ENCODE measurements at places on chromosomes 4 and X. TPM values are rescaled to one million over a fixed set of nuclear protein-coding genes. Genes with fewer than 3 reads are reported as not detected.

- no peaks in the 10 kb centered on the region for H3K4me1 ChIP-seq
- no peaks in the 10 kb centered on the region for H3K36me3 ChIP-seq
- no peaks in the 10 kb centered on the region for H3K27me3 ChIP-seq
- H3K4me3 ChIP-seq = peak within 1 kb of the TSS; percentile 89
Observed at GRCh38 chrX:136497556-136498052, at the start of gene HTATSF1. Gene HTATSF1 (plus strand): TSS chrX:136497592. CDS start chrX:136497685, 93 bp downstream.

- H3K27ac ChIP-seq = no peak overlapping the region
- DNase-seq = no peak
- H3K4me1 ChIP-seq = no peaks in the 10 kb centered on the region
- no peaks in the 10 kb centered on the region for H3K27me3 ChIP-seq
Observed at GRCh38 chr4:53800741-53801140, 209.5 kb upstream of the LNX1 start.

DNA sequence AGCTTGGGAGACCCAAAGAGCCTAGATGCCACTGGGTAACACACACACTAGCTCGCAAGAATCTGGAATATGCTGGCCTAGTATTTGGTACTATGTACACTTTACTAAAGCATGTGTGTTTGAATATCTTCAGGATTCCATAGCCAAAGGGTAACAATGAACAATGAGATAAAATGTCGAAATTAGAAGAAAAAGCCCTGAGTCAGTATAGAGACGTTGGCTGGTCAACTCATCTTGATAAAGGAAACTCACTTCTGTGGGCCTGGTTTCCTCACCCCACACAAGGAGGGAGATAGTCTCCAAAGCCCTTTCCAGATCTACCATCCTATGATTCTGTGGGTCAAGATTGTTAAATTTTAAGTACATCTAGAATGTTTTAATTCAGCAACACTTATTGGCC, 6.9 kb downstream of the ZDHHC9 start:
- no peaks in the 10 kb centered on the region for H3K27me3 ChIP-seq
- H3K4me3 ChIP-seq = no peak overlapping the region
- DNase-seq = no peak
- H3K4me1 ChIP-seq = peaks cover 4% of the 10 kb centered on the region
- no peak overlapping the region for H3K27ac ChIP-seq

- H3K36me3 ChIP-seq = no peaks in the 10 kb centered on the region
- H3K27me3 ChIP-seq = no peaks in the 10 kb centered on the region
- H3K4me3 ChIP-seq = no peak overlapping the region
- no peak overlapping the region for H3K27ac ChIP-seq
- DNase-seq = no peak
Observed at GRCh38 chr4:53589511-53589910, 1.8 kb downstream of the LNX1 start.

DNA sequence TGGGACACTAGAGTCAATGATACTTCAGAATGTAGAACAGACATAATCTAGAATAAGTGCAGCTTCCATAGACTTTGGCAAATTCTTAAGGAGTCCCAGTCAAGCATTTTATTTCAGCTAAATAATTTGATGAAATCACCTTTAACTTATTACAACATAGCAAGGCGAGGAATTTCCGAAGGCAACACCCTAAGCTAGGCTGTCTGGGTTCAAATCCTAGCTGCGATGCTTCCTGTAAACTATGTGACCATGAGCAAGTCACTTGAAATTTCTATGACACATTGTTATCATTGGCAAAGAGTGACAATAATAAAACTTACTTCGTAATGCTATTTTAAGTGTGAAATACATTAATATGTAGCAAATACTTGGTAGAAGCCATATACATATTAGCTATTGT, 679.1 kb downstream of the DMD start:
- no peaks in the 10 kb centered on the region for H3K36me3 ChIP-seq
- no peaks in the 10 kb centered on the region for H3K27me3 ChIP-seq
- no peak overlapping the region for H3K4me3 ChIP-seq
- H3K27ac ChIP-seq = no peak overlapping the region

ATP7A gene
- 4.2 TPM for polyA plus RNA-seq
